Psoas muscle (tissue), 8 donors: ENCODE measurements at places on chromosomes 7 and 10. TPM values are rescaled to one million over a fixed set of nuclear protein-coding genes. Genes with fewer than 3 reads are reported as not detected.

The AKR1C4 gene
- total RNA-seq, result not detected

DNA sequence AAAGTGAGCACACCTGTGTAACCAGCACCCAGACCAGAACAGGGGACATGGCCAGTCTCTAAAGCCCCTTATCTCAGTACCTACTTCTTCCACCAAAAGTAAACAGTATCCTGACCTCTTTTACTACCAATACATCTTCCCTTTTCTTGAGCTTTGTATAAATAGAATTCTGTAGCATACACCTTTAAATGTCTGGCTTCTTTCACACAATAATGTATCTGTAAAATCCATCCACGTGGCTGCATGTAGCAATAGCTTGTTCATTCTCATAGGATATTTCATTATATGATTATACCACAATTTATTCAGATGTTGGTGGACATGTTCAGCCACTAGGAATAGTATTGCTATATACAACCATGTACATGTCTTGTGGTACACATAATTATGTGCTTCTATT is 40.6 kb downstream of the BTBD16 start:
- H3K4me3 ChIP-seq, result no peak overlapping the region

DNA sequence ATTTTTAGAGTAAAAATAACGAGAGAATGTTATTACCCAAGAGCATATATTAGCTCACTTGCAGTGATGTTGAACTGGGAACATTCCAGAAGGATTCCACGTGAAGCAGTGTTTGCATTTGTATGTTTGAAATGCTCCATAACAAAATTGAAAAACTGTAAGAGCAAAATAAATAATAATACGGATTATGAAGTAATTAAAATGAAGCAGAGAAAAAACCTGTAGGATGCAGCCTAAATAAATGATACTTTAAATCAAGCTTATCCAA is 203.3 kb downstream of the BAMBI start:
- H3K36me3 ChIP-seq, result no peaks in the 10 kb centered on the region
- H3K27me3 ChIP-seq, result no peaks in the 10 kb centered on the region
- H3K4me3 ChIP-seq, result no peak overlapping the region
- H3K4me1 ChIP-seq, result peaks cover 18% of the 10 kb centered on the region
- no peak overlapping the region for H3K27ac ChIP-seq

DNA sequence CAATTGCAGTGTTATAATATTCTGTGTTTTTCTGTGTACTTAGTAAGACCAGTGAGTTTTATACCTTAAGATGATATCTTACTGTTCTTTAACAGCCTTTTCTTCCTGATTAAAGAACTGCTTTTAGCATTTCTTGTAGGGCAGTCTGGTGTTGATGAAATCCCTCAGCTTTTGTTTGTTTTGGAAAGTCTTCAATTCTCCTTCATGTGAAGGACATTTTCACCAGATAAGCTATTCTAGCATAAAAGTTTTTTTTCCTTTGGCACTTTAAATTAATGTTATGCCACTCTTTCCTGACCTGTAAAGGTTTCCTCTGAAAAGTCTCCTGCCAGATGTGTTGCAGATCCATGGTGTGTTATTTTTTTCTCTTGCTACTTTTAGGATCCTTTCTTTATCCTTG is 1059.8 kb downstream of the LRMDA start:
- no peaks in the 10 kb centered on the region for H3K36me3 ChIP-seq
- H3K27ac ChIP-seq, result no peak overlapping the region
- H3K4me1 ChIP-seq, result no peaks in the 10 kb centered on the region
- DNase-seq, result no peak

DNA sequence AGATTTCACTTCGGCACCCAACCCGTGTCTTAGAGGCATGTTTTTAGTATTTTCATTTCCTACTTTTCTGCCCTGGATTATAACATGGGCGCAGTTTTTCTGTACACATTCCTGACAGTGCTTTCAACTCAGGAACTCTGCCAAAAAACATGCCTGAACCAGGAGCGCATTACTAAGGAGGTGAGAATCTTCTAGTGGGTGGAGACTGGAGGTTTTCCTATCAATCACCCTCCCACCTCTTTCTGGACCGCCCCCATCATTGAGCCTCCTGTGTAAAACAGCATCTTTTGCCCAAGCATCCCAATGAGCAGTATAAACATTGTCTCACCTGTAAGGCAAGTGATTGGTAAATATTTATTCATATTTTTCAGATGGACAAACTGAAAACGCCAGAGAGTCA is 53.2 kb downstream of the STK17A start:
- no peak overlapping the region for H3K27ac ChIP-seq
- peaks cover 89% of the 10 kb centered on the region for H3K36me3 ChIP-seq
- H3K4me1 ChIP-seq, result no peaks in the 10 kb centered on the region

GRCh38 chr7:132592936-132593335 is 16.7 kb upstream of the PLXNA4 start:
- H3K27me3 ChIP-seq, result no peaks in the 10 kb centered on the region
- H3K27ac ChIP-seq, result no peak overlapping the region
- no peaks in the 10 kb centered on the region for H3K4me1 ChIP-seq
- no peak for DNase-seq

DNA sequence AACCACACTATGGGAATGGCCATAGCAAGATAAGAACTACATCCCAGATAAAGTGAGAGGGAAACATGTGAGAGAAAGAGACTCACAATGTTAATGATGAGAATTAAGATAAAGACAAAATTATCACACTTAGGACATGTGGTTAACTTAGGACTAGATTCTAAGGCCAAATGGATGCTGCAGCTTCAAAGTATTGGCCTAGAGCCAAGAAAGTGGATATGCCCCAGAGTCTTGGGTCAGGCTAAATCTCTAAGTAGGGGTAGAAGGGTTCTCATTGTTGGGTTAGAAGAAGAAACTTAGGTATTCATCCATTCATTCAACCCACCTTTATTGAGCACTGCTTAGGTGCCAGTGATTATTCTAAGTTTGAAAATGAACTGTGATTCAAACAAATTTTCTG is 818.0 kb downstream of the PHTF2 start:
- DNase-seq, result no peak
- no peaks in the 10 kb centered on the region for H3K36me3 ChIP-seq
- H3K4me3 ChIP-seq, result no peak overlapping the region
- no peak overlapping the region for H3K27ac ChIP-seq
- no peaks in the 10 kb centered on the region for H3K27me3 ChIP-seq

GRCh38 chr10:122476333-122476695 is 15.0 kb downstream of the HTRA1 start:
- no peak overlapping the region for H3K4me3 ChIP-seq
- no peaks in the 10 kb centered on the region for H3K36me3 ChIP-seq
- no peak for DNase-seq
- H3K27ac ChIP-seq, result no peak overlapping the region
- no peaks in the 10 kb centered on the region for H3K27me3 ChIP-seq
- peaks cover 19% of the 10 kb centered on the region for H3K4me1 ChIP-seq
